ENCODE measurements at places on chromosomes 7 and 10. TPM values are rescaled to one million over a fixed set of nuclear protein-coding genes. Genes with fewer than 3 reads are reported as not detected.

DNA sequence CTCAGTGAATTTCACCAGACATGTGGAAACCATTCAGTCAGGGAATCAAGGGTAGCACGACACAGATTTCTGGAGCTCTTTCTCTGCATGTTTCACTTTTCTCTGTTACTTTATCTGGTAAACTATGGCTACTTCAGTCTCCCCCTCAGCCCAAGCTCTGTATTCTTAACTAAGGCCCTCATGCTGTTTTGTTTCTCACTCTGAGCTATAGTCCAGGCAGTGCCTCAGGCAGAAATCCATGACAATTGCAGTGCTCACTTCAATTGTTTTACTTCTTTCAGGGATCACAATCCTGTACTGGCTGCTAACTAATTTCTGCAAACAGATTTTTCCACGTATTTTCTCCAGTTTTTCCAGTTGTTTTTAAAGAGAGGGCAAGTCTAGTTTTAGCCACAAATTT is 1599.9 kb upstream of the LRRTM3 start:
- no peak for DNase-seq

DNA sequence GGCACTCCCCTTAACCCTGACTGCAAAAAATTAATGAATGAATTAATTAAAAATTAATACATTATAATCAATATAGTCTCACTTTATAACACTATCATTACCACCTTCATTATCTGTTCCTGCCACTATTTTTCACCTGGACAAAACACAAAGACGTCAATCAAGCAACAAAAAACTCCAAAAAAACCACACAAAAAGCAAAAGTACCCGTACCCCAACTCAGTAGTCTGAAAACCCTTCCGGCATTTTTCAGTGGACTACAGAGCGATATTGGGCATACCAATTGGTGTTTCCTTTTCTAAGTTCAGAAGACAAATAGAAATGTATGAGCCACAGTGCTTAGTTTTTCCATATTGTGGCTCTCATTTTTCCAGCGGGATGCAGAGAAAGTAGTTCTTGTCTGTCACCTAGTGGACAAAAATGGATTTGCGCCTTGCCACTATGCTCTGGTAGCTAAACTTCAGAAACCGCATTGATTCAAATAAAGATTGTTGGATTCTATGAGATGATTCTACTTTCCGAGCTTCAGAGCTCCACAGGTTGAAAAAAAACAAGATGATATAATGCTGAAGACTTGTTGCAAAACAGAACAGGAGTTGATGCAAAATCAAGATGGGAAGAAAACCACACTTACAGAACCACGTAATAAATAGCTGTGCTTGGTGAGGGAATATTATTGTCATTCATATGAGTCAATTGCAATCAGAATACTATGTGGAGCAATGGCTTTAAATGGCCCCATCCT is 50.6 kb upstream of the ITGB1 start:
- peak; percentile 68 for DNase-seq

GRCh38 chr7:42549866-42550485 is 313.0 kb upstream of the GLI3 start:
- DNase-seq = no peak

The MGAM2 gene
- total RNA-seq = not detected

- no peak for DNase-seq
These were observed 36.0 kb upstream of the GLCCI1 start for GRCh38 chr7:7932553-7932952.

GRCh38 chr10:3904419-3904960 is 119.5 kb upstream of the KLF6 start:
- no peak for DNase-seq

The ATP6V0E2 gene
- total RNA-seq = 35.4 TPM

- DNase-seq = no peak
These were observed 43.0 kb upstream of the PRKAR2B start for GRCh38 chr7:107001490-107001889.

- DNase-seq = peak; percentile 69
These were observed 86.2 kb downstream of the EBF3 start for GRCh38 chr10:129877773-129878371.

The SFRP4 gene
- total RNA-seq = not detected

- DNase-seq = no peak
These were observed 949.4 kb upstream of the POT1 start for GRCh38 chr7:125878988-125879387.

The PIK3CG gene
- total RNA-seq = 7.2 TPM

DNA sequence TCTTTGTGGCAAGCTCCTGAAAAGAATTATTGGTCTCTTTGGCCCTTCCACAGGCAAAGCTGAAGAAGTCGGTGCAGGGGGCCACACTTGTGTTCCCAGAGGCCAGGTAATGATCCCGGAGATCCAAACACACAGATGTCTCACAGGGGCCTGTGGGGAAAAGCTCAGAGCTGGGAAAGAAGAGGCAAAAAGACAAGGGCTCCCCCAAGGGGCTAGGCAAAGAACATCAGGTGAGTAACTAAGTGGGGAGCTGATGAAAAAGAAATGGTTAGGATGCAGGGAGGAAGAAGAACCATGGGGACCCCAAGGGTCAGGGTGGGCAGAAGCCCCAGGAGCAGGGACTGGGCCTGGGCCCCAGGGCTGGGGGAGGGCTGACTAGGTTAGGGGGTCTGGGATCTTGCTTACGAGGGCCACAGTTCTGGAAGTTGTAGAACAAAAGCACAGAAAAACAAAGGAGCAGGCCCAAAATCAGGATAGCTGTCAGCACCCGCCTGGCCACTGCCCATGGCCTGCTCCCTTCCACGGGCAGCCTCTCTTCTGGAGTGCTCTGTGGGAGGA is 1.1 kb downstream of the KEL start:
- no peak for DNase-seq
